ENCODE measurements at places on chromosomes 16 and 17.

DNA sequence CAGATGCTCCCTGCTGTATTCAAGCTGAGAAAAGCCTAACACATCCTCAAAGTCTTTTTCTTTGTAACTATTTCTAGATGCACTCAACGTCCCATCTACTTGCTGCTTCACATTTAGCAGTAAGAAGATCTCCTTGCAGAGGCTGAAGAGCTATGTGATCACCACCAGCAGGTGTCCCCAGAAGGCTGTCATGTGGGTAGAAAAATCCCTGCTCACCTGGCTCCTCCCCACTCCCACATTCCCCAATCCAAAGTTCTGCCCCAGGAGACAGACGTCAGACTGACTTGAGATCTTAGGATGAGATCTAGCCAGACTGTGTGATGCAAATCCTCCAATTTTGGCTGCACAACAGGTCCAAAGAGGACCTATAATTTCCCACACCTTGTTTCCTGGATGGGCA lies 1.1 kb downstream of the CCL13 start:
- no peak for DNase-seq

GRCh38 chr17:73795730-73796129 lies 151.5 kb upstream of the SDK2 start:
- DNase-seq, result no peak

GRCh38 chr16:29815793-29816693 lies at the start of gene PAGR1:
Gene PAGR1 (plus strand): TSS chr16:29816152. CDS start chr16:29816526, 374 bp downstream.
- peak; percentile 99 for DNase-seq

DNA sequence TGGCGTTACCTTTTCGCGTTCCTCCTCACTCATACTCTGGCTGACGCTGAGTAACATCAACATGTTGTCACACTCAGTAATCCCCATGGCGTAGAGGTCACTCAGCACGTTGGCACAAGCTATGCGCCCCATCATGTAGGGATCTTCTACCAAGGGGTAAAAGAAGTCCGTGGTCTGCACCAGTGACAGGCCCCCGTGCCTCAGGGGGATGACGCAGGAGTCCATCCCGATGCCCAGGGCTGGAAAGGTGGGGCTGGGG lies 596 bp downstream of the SEPHS2 start:
- DNase-seq, result no peak

GRCh38 chr16:8729779-8730334 lies 55.4 kb downstream of the ABAT start:
- DNase-seq, result no peak

- peak; percentile 66 for DNase-seq
These were observed at the start of gene FAM171A2 for GRCh38 chr17:44363613-44364159. Gene FAM171A2 (minus strand): TSS chr17:44363853. CDS start chr17:44363714, 139 bp downstream.

GRCh38 chr16:4202615-4203345 lies 39.1 kb downstream of the SRL start:
- DNase-seq, result no peak

GRCh38 chr16:12899529-12900143 lies 1.8 kb upstream of the SHISA9 start:
- DNase-seq, result no peak
